Activated T-cell treated with anti-CD3 and anti-CD28 coated beads, Interleukin-2, amount 50 U/mL, for 72 hours (primary cell): ENCODE measurements at places on chromosomes 4 and X. TPM values are rescaled to one million over a fixed set of nuclear protein-coding genes. Genes with fewer than 3 reads are reported as not detected.

Gene KDR
- not detected for total RNA-seq

Gene FAM9C
- total RNA-seq: not detected

DNA sequence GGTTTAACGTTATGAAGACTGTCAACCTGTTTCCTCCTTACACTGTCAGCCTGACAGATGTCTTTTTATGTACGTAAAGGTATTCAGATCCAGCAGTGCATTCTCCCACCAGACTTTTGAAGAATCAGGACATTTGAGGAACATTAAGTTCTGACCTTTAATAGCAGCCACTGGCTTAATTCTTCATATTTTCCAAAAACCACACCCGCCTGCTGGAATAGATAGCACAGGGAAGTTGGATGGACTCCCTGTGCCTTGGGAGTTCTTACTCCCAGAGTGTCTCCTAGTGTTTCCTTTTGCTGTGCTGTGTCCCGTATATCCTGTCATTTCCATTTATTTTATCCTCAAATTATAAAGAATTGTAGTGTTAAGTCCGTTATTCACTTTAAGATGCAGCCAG lies 94.5 kb downstream of the AFF1 start:
- no peak overlapping the region for H3K27ac ChIP-seq
- no peak for DNase-seq
- H3K4me1 ChIP-seq: peaks cover 23% of the 10 kb centered on the region

GRCh38 chr4:80295826-80296225 lies 29.4 kb downstream of the FGF5 start:
- H3K4me1 ChIP-seq: no peaks in the 10 kb centered on the region
- no peaks in the 10 kb centered on the region for H3K27me3 ChIP-seq
- no peak overlapping the region for H3K27ac ChIP-seq
- no peak for DNase-seq
